Head of caudate nucleus (tissue), 42 donors: ENCODE measurements at places on chromosomes 2 and 18.

DNA sequence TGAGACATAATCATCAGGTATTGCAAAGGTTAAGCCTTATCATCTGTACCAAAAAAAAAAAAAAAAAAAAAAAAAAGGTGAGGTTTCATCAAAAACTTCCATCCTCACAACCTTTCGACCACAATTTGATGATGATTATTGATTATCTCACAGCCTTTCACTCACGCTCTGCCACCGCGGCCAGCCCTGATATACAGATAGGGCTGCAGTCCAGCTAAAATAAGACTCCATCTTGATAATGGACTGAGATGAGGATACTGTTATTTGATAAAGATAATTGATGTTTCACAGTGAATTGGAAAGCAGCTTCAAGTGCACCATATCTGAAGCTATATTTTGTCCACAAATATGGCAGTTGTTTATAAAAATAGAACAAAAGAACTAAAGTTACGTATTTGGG lies 159.7 kb upstream of the BOD1L2 start:
- DNase-seq = no peak

DNA sequence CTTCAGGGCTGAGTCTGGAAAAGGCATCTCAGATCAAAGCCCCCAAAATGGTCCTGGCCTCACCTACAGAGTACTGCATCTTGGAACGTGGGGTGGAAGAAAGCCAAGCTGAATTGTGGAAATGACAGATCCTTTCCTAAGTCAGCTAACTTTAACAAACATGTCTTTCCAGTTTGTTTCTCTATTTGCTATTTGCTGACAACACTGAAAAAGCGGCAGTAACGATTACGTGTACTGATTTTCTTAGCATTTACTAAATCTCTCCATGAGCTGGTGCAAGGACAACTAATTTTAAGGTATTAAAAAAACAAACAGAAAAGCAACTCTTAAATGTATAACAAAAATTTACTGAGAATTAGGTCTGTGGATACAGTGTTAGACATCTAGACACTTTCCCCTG lies 1.1 kb downstream of the HIBCH start:
- no peak for DNase-seq

DNA sequence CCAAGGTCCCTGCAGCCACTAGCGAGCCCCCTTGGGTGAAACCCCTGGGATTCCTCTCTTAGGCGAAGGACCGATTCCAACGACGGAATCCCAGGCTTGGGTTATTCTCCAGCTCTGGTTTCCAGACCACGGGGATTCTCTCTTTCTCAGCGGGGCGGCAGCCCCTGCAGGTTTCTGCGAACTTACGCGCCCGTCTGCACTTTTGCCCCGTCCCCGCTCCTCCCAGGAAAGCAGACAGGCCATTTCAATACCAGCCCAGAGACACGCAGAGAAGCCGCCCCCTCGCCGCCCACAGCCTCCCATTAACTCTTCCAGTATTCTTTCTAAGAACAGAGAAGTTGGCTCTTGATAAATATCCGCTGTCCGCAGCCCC lies 1.2 kb downstream of the CBLN2 start:
- DNase-seq = no peak

GRCh38 chr2:11681722-11682589 lies 12.0 kb upstream of the NTSR2 start:
- DNase-seq = peak; percentile 48

DNA sequence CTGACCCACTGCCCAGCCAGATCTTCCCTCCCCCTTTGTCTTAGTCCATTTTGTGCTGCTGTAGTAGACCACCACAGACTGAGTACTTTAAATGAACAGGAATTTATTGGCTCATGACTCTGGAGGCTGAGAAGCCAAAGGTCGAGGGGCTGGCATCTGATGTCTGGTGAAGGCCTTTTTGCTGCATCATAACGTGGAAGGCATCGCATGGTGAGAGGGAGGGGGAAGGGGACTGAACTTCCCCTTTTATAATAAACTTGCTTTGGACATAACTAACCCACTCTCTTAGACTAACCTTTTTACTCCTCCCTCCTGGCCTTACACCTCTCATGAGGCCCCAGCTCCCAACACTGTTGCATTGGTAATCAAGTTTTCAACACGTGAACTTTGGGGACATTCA lies 83.8 kb downstream of the MAP4K4 start:
- no peak for DNase-seq

- DNase-seq = no peak
Observed at GRCh38 chr2:45698554-45698953, 47.1 kb downstream of the PRKCE start.

- no peak for DNase-seq
Observed at GRCh38 chr2:217964275-217965161, 38.3 kb downstream of the TNS1 start.

DNA sequence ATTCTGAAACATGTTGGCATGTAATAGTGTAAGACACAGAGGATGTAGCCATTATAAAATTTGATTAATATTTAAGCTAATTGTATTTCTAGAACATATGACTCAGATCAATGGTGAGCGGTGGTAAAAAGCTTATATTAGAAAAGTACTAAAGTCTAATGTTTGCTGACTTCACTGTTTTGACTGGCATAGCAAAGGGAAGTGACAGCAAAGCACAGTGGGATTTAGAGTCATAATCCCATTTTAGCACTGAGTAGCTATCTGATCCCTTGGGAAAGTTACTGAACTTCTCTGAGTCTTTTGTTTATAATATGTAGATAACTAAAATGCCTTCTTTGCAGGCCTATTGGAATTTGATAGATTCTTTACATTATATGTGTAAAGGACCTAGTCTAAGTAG lies 60.4 kb downstream of the KIAA1328 start:
- DNase-seq = no peak

DNA sequence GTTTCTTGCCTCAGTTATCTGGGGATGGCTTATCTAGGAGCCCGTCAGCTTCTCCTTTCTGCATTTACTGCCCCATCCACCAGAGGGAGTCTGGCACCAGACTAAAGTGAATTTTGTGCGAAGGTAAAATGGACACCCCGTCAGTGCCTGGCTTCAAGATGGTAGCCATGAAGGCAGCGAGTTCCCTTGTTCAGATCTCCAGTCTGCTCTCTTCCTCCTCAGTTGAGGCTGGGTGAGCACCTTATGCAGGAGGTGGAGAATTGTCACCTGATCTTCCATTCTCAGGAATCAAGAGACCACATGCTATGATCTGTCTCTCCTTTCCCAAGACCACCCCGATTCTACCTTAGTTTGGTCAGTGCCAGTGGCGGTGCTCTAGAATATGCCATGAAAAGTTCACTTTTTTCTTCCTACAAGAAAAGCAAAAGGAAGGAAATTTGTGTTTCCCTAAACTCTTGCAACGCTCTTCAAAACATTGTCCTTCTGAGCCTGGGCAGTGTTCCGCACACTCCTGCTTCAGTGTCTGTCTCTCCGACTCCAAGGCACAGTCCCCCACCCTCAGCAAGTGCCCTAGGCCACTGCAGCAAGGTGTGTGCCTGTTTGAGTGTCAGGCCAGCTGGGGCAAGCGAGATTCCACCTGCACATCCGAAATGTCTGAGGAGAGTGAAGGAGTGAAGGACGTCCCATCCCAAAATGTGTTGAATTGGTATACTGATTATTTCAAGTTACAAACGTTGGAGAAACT lies 168.6 kb downstream of the SS18 start:
- DNase-seq = no peak

DNA sequence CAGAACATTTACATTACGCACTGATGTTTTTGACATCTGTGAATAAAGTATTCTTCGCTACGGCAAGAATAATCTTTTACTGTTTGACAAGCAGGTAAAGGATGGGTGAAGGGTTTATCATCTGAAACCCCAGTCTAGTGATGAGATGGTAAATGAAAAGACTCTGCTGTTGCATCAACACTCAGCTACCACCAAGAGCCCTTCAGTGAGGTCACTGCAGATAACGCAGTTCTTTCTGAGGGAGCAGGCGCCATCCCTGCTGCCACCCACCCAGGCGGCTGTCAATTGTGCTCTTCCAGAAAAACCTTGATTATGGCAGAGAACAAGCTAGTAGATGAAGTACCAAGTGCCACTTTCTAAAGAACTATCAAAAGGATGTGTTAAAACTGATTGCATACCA lies 58.7 kb downstream of the ABCG8 start:
- no peak for DNase-seq
